Urinary bladder (tissue), 4 donors: ENCODE measurements at places on chromosomes 6 and 20. TPM values are rescaled to one million over a fixed set of nuclear protein-coding genes. Genes with fewer than 3 reads are reported as not detected.

- DNase-seq: no peak
Measured at GRCh38 chr20:4261333-4262284, 246.3 kb upstream of the RNF24 start.

GRCh38 chr6:93580446-93580845, 161.1 kb upstream of the EPHA7 start:
- no peak for DNase-seq

- DNase-seq: no peak
Measured at GRCh38 chr20:4195499-4195898, 180.1 kb upstream of the RNF24 start.

DNA sequence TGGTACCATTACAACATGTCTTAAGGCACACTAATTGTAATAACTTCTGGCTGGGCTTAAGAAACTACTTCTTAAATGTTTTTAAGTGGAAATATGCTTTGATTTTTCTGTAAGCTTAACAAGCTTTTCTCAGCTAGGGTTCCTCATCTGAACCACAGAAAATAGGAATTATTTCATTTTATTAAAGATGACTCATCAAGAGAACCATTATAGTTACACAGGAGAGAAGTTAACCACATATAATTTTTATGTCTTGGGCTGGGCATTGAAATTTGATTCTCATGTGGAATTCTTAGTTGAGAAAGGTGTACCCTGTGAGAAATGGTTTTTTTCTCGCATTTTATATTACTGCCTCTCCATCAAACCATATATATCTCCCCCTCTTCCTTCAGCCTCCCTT, 75.1 kb downstream of the QKI start:
- no peak for DNase-seq

GRCh38 chr6:33708516-33709204, 2.8 kb downstream of the UQCC2 start:
- no peak for DNase-seq

- no peak for DNase-seq
Measured at GRCh38 chr6:37525460-37526357, 26.0 kb upstream of the CCDC167 start.

GRCh38 chr6:137878486-137879285, 11.6 kb downstream of the TNFAIP3 start:
- no peak for DNase-seq

DNA sequence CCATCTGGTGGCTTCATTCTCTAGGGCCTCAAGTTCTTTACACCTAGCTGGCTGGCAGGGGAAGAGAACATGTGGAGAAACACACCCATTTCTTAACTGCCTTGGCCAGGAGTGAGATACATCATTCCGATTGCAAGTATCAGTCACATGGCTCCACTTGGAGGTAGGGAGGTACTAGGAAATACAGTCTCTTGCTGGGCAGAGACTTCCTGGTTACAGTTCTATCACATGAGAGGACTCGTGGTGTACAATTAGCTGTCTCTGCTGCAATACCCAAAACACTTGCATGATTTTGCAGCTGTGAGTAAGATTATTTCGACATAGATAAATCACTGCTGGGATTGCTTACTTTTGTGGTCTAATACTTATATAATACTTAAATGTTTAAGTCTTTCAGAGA, 51.1 kb downstream of the GTF2H5 start:
- no peak for DNase-seq

GRCh38 chr6:12555781-12556180, 160.8 kb upstream of the PHACTR1 start:
- DNase-seq: no peak

- no peak for DNase-seq
Measured at GRCh38 chr6:13575377-13575775, 975 bp downstream of the SIRT5 start.

GRCh38 chr6:114569669-114570068, 226.8 kb upstream of the HS3ST5 start:
- no peak for DNase-seq

- DNase-seq: no peak
Measured at GRCh38 chr6:14880677-14881076, 365.2 kb upstream of the JARID2 start.

DNA sequence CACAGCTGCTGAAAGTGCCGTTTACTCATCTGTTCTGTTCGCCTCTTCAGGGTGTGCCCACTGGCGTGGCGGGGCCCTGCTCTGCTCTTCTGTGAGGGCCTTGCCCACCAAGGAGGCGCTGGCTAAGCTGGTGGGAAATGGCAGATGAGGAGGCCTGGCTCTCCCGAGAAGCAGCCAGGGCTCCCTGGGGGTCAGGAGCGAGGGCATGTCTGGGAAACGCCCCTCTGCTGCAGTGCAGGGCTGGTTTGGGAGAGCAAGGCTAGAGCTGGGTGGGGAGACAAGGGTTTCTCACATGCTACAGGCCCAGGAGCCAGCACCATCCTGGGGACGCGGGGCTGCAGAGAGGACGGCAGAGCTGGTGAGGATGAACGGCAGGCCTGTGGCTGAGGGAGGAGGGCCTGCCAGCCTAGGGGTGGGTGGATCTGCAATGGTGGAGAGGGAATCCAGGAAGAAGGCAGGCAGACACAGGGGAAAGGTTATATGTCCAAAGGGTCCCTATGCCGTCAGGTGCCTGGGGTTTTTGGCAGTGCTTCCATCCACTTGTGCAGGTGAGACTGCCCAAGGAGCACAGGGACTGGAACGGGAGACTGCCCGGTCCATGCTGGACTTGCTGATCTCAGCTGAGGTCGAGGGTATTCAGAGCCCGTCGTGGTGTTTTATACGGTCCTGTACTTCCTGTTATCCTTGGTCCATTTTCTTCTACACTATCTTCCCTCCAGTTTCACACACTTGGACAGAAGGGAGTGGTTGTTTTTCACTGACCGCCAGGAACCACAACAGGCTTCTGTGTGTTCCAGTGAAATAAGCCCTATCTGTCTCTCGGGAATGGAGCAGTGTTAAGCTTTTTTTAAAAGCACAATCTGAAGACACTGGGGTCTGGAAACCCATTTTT, 119.2 kb downstream of the SYCP2 start:
- no peak for DNase-seq

DNA sequence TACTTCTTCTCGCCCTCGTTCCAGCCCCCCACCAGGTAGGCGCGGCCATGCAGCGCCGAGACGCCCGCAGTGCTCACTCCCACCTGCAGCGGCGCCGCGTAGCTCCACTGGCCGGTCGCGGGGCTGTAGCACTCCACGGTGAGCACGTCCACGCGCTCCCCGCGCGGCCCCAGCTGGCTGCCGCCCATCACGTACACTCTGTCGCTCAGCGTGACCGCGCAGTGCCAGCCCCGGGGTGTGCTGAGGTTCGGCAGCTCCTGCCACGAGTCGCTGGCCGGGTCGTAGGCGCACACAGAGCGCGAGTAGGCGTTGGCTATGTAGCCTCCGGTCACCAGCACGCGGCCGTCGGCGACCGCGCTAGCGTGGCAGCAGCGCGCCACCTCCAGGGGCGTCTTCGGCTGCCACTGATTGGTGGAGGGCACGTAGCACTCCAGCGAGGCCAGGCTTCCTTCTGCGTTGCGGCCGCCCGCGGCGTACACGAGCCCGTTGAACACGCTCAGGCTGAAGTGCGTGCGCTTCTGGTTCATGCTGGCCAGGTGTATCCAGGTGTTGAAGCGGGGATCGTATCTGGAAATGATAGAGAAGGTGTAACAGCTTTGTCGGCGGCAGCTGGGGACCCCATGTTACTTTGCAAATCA, 13.7 kb downstream of the KLHL31 start:
- DNase-seq: peak; percentile 28

GRCh38 chr20:32302507-32302872, 25.0 kb downstream of the KIF3B start:
- no peak for DNase-seq

- no peak for DNase-seq
Measured at GRCh38 chr6:118724211-118724610, 72.8 kb upstream of the CEP85L start.

DNA sequence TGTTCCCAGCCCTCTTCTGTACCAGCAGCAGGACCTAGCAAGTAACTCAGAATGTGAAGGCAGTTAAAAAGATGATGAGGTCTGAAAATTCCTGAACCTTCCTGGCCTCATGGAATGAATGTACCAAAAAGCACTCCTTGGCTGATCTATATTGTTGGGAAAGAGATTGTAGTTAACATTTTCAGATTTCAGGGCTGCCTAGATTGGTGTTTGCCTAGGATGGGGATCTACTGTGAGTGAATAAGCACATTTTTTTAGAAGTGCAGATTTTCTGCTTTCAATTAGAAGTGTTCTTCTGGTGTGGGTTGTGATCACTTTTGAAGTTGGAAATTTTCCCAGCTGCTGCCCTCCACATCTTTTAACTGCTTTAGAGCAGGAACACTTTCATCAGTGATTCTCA, 6.2 kb downstream of the MYLIP start:
- no peak for DNase-seq

DNA sequence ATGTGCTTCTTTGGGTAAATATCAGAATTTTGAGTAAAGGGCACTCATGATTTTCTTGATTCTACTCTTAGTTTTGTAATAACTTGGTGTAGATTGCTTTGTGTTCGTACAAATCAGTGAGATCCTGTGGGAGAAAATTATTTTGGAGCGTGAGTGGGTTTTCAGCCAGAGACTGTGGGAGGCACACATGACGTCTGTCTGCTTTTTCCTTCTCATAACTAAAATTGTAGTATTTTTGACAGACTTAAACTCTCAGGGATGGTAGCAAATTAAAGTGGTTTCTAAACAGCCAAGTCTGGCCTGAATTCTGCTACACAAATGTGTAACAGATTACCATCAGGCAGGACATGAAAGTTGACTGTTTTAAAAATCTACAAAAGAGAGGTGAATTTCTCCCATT, 222.6 kb downstream of the OTOR start:
- DNase-seq: no peak

DNA sequence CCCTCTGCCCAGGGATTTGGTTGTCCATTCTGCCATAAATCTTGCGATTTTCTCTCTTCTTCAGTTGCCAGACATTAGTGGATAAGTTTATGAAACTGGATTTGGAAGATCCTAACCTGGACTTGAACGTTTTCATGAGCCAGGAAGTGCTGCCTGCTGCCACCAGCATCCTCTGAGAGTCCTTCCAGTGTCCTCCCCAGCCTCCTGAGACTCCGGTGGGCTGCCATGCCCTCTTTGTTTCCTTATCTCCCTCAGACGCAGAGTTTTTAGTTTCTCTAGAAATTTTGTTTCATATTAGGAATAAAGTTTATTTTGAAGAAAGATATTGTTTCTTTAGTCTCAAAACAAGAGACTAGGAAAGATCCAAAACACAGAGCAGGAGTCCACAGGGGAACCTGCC, at the start of gene SAPCD1:
Gene SAPCD1, plus strand, starts transcription at position 301 of the 400 bp plus-strand sequence. CDS start 399 bp downstream, outside the sequence.
- DNase-seq: no peak

GRCh38 chr20:35887393-35888064, 66.8 kb downstream of the SCAND1 start:
- no peak for DNase-seq

Gene RIMS4
- 0.14 TPM for polyA plus RNA-seq

Gene RBBP9
- 9.3 TPM for polyA plus RNA-seq

Gene NTSR1
- 0.34 TPM for polyA plus RNA-seq

Gene LGSN
- not detected for polyA plus RNA-seq

Gene CNR1
- 3.4 TPM for polyA plus RNA-seq

Gene ADGRB3
- polyA plus RNA-seq: 4.7 TPM

Gene C6orf141
- 2.3 TPM for polyA plus RNA-seq

Gene PACRG
- 2.2 TPM for polyA plus RNA-seq

Gene PRND
- 0.04 TPM for polyA plus RNA-seq

Gene CCDC28A
- polyA plus RNA-seq: 23.3 TPM

Gene MATN4
- 0.58 TPM for polyA plus RNA-seq
